Pancreas (tissue), 10 donors: ENCODE measurements at places on chromosomes 5 and 9. TPM values are rescaled to one million over a fixed set of nuclear protein-coding genes. Genes with fewer than 3 reads are reported as not detected.
A peak's percentile ranks its signal among the peaks of the same experiment; 100 is the strongest.

- no peak for DNase-seq
- no peak overlapping the region for H3K27ac ChIP-seq
- H3K27me3 ChIP-seq = no peaks in the 10 kb centered on the region
- no peak overlapping the region for H3K4me3 ChIP-seq
- no peaks in the 10 kb centered on the region for H3K36me3 ChIP-seq
These were observed 586.0 kb downstream of the CCDC171 start for GRCh38 chr9:16138561-16139491.

- no peaks in the 10 kb centered on the region for H3K27me3 ChIP-seq
- no peaks in the 10 kb centered on the region for H3K4me1 ChIP-seq
- no peak overlapping the region for H3K27ac ChIP-seq
- no peaks in the 10 kb centered on the region for H3K36me3 ChIP-seq
- DNase-seq = no peak
- no peak overlapping the region for H3K4me3 ChIP-seq
These were observed 31.6 kb downstream of the TMEM161B start for GRCh38 chr5:88236866-88237642.

The LURAP1L gene
- 14.3 TPM for total RNA-seq

- H3K36me3 ChIP-seq = no peaks in the 10 kb centered on the region
- no peak overlapping the region for H3K4me3 ChIP-seq
- H3K27ac ChIP-seq = peak overlapping the region; percentile 3
- H3K4me1 ChIP-seq = peaks cover 2% of the 10 kb centered on the region
These were observed 15.8 kb downstream of the ERGIC1 start for GRCh38 chr5:172849606-172850453.

DNA sequence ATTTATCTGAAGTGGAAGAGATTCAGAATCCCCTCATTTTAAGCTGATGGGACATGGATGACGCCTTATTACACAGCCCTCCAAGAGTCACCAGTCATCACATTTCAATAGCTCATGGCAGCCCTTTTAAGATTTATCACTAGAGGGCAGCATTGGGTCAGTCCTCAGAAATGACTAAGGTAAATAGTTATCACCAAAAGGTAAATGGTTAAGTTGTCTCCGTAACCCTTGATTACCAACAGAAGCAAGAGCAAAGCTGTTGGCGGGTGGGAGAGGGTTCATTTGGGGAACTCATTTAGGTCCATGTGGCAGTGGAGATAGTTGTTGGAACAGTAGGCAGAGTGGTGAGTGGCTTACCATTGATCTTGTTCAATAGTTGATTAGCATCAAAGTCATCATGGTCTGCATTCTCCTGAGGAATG, 12.0 kb upstream of the C9 start:
- H3K27me3 ChIP-seq = no peaks in the 10 kb centered on the region
- H3K36me3 ChIP-seq = no peaks in the 10 kb centered on the region
- no peak overlapping the region for H3K27ac ChIP-seq
- DNase-seq = no peak

The TMEM215 gene
- not detected for total RNA-seq

DNA sequence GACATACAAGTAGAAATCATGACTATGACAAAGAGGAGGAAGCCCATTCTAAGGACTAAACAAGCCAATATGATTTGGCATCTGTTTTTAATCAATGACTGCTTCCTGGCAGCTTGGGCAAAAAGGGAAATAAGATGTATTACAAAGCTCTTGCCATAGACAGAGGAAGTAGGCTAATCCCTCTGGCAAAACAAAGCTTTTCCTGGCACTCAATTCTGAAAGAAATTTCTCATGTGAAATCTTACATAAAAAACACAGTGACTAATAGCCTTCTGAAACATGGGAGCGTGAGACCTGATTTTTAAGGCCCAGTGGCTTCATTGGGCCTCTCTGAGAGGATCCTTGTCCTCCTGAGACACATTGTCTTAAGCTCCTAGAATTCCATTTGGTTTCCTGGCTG, 93.6 kb downstream of the COL23A1 start:
- H3K4me3 ChIP-seq = no peak overlapping the region
- no peaks in the 10 kb centered on the region for H3K4me1 ChIP-seq
- H3K27ac ChIP-seq = no peak overlapping the region
- H3K36me3 ChIP-seq = no peaks in the 10 kb centered on the region
- no peaks in the 10 kb centered on the region for H3K27me3 ChIP-seq
- no peak for DNase-seq

- H3K4me1 ChIP-seq = no peaks in the 10 kb centered on the region
- H3K27me3 ChIP-seq = no peaks in the 10 kb centered on the region
- no peak overlapping the region for H3K4me3 ChIP-seq
- no peaks in the 10 kb centered on the region for H3K36me3 ChIP-seq
- no peak for DNase-seq
These were observed 38.9 kb downstream of the LYRM7 start for GRCh38 chr5:131209506-131210150.

GRCh38 chr5:160324886-160325285, 12.5 kb upstream of the CCNJL start:
- no peaks in the 10 kb centered on the region for H3K27me3 ChIP-seq

DNA sequence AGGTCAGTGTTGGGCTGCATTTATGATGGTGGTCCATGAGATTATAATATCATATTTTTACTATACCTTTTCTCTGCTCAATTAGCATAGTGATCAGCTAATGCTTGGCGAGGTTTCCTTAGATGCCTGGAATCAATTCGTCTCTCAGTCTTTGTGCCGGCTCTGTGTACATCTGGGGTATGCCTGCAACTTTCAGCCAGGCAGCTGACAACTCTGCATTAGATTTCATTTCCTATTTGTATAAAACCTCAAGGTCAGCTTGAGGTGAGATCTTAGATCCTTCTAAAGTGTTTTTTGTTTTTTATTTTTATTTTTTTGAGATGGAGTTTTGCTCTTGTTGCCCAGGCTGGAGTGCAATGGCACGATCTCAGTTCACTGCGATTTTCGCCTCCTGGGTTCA, 86.8 kb downstream of the MELK start:
- H3K4me1 ChIP-seq = no peaks in the 10 kb centered on the region
- no peaks in the 10 kb centered on the region for H3K36me3 ChIP-seq
- no peaks in the 10 kb centered on the region for H3K27me3 ChIP-seq
- no peak overlapping the region for H3K27ac ChIP-seq
- DNase-seq = no peak

The PCDHA5 gene
- total RNA-seq = 0.46 TPM

DNA sequence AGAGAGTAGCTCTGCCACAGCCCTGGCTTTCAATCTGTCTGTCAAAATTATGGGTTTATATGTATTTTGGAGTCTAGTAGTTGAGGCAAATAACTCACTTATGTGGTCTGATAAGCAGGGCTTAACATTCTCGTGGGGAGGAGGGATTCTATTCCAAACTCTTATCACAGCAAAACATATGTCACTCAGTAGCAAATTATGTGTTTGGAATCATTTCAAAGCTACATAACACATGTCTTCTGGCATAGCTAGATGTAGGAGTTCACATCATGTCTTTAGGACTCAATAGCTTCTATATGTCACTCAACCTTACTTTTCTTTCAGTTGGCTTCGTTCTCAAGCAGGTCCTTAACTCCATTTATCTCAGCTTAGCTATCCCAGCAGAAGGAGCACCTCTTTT, 144.5 kb upstream of the SEMA6A start:
- no peak overlapping the region for H3K27ac ChIP-seq
- no peak for DNase-seq
- H3K4me3 ChIP-seq = no peak overlapping the region
- no peaks in the 10 kb centered on the region for H3K36me3 ChIP-seq
- H3K4me1 ChIP-seq = no peaks in the 10 kb centered on the region

- no peak overlapping the region for H3K27ac ChIP-seq
- H3K4me1 ChIP-seq = no peaks in the 10 kb centered on the region
- no peak overlapping the region for H3K4me3 ChIP-seq
These were observed 33.5 kb upstream of the FST start for GRCh38 chr5:53446908-53447307.

DNA sequence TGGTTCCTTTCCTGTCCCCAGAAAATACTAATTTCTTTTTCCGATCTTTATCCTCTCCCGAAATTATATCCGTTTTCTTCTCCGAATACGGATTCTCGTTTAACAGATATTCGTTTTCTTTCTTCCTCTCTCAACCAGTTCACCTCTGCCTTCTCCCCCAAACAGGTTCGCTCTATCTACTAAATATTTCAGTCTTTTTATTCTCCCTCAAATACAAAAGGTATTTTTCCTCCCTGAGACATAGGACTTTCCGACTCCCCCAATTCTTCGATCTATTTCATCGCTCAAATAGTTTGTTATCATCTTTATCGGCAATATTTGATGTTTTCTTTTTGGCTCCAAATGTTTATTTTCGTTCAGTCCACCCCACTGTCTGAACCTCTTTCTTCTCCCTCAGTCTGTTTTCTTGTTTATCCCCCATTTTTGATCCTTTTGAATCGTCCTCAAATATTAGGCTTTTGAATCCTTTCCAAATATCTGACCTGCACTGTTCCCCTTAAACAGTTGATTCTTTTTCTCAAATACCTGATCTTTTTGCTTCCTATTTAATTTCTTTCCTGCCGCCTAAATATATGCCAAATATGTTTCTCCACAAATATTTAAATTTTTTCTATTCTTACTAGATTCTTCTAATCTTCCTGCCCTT, 4.4 kb downstream of the PITX1 start:
- H3K36me3 ChIP-seq = no peaks in the 10 kb centered on the region
- no peaks in the 10 kb centered on the region for H3K4me1 ChIP-seq
- no peak overlapping the region for H3K4me3 ChIP-seq
- no peak overlapping the region for H3K27ac ChIP-seq
- peaks cover 22% of the 10 kb centered on the region for H3K27me3 ChIP-seq

DNA sequence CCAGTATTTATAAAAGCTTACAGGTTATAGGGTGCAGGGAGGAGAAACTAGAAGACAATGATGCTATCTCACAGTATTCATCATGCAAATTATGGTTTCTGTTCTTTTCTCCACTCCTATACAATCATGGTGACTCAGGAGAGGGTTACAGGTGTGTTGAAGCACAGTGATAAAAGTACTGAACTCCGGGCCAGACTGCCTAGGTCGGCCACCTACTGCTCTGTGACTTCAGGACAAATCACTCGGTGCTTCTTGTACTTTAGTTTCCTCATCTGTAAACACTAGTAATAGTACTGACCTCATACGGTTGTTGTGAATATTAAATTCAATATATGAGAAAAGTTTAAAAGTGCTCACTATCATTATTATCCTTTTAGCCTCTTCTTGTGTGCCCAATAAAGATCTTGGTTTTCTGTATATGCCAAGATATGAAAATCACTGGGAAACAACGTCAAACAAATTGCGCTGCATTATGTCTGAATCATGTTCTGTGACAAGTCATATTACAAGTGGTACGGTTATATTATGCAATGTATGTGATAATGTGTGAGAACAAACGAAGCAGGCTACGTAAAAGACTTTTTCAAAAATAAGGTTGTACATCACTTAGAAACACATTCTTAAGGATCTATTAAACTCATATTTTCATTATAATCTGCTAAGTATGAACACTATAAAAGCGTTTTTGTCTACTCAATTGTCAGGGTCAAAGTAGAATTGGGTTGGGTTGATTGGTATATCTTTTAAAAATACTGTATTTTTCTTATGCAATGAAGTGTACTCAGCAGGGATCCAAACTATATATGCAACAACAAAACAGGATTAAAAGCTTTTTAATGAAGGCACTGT, 153.3 kb downstream of the EFNA5 start:
- H3K4me3 ChIP-seq = no peak overlapping the region
- no peak overlapping the region for H3K27ac ChIP-seq
- no peaks in the 10 kb centered on the region for H3K36me3 ChIP-seq
- H3K4me1 ChIP-seq = no peaks in the 10 kb centered on the region
- no peaks in the 10 kb centered on the region for H3K27me3 ChIP-seq
- no peak for DNase-seq

DNA sequence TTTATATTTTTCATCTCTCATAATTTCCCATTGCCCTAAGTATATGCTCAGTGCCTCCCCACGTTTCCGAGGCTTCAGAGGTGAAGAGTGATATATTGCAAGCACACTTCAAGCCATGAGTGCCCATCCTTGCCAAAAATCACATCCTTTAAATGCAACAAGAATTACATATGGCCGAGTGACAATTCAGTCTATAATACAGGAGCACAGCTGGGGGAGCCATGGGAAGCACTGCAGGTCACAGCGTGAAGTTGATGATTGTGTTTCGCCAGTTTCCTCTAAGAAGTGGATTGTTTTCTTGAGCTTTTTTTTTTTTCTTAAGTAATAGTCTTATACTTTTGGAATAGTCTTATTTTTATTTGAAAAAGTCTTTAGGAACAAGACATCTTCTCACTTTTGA, 61.1 kb downstream of the MTRR start:
- no peaks in the 10 kb centered on the region for H3K4me1 ChIP-seq
- no peaks in the 10 kb centered on the region for H3K36me3 ChIP-seq
- H3K4me3 ChIP-seq = no peak overlapping the region
